K562 (cell line): ENCODE measurements at places on chromosomes 1 and 21. TPM values are rescaled to one million over a fixed set of nuclear protein-coding genes. Genes with fewer than 3 reads are reported as not detected.

ZNF697 gene
- total RNA-seq, result 10.6 and 13.6 TPM in 2 replicates

DNTTIP2 gene
- total RNA-seq, result 85.2 and 91.9 TPM in 2 replicates

MSH4 gene
- total RNA-seq, result 0.13 and 0.16 TPM in 2 replicates

TRAF3IP3 gene
- total RNA-seq, result 0.56 and 0.80 TPM in 2 replicates

SLAMF8 gene
- not detected in 2 replicates for total RNA-seq

IL20 gene
- total RNA-seq, result not detected in 2 replicates

AIDA gene
- 45.6 and 51.3 TPM in 2 replicates for total RNA-seq

APCS gene
- total RNA-seq, result 0.29 and 0.34 TPM in 2 replicates

OBSCN gene
- total RNA-seq, result 17.4 and 19.7 TPM in 2 replicates

KPRP gene
- total RNA-seq, result not detected in 2 replicates

SPRR2F gene
- 0.76 TPM in 1 of 2 replicates, not detected in the other for total RNA-seq

TSTD1 gene
- total RNA-seq, result 0.38 and 0.53 TPM in 2 replicates

EPS8L3 gene
- 0.42 and 0.51 TPM in 2 replicates for total RNA-seq
